ENCODE measurements at places on chromosomes 13 and 19.

- no peak for DNase-seq
Observed at GRCh38 chr19:33390101-33390907, 16.8 kb downstream of the CEBPG start.

- no peak for DNase-seq
Observed at GRCh38 chr13:51148223-51148951, 37.3 kb upstream of the C13orf42 start.

DNA sequence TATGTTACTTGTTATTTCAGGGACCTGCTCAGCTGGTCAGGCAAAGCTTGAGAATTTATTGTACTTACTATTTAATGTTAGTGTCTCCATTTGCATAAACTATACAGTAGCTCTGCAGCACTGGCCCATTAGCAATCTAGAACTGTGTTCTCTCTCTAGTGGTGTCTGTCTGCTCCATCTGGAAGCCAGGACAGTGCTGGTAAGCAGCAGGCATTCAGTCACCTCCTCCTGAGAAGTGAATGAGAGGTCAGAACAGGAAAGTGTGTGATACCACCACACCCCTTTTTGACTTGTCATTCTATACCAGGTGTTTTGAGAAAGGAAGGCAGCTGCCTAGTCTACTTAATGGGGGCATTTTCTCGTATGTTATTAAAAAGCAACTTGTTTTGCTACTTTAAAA is 3.9 kb downstream of the COG3 start:
- DNase-seq = no peak

GRCh38 chr19:41565379-41565720 is 10.6 kb upstream of the CEACAM21 start:
- no peak for DNase-seq

DNA sequence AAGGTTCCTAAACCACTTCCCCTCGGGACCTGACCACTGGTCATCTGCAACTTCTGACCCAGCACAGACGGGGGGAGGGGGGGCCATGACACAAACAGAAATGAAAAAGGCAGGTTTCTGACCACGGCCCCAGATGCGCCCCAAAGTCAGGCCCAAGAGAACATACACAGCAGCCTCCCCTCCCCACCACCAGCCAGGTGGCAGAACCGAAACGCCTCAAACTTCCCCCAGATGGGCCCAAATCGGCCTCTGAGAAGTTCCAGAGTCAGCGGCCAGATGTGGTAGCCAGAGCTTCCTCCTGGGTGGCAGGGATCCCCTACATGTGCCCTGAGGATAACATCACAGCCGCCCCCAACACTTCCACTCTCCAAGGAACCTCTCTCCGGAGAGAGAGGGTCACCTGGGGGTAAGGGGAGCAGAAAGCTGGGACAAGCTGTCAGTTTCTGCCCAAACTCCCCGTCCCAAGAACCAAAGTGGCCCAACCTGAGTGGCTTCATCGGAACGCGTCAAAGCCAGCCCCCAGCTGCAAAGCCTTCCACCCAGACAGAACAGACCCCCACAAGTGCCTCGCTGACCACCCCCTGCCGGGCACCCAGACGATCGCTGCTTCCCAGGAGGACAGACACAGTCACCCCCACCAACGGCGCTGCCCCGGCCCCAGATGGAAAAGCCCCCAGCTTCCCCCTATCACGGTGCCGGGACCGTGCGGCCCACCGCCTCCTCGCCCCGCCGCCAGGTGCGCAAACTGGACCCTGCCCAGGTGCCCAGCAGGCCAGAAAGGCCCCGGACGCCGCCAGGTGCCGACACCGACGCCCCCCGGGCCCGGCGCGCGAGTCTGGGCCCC is 800 bp downstream of the ELL start:
- DNase-seq = peak; percentile 55

DNA sequence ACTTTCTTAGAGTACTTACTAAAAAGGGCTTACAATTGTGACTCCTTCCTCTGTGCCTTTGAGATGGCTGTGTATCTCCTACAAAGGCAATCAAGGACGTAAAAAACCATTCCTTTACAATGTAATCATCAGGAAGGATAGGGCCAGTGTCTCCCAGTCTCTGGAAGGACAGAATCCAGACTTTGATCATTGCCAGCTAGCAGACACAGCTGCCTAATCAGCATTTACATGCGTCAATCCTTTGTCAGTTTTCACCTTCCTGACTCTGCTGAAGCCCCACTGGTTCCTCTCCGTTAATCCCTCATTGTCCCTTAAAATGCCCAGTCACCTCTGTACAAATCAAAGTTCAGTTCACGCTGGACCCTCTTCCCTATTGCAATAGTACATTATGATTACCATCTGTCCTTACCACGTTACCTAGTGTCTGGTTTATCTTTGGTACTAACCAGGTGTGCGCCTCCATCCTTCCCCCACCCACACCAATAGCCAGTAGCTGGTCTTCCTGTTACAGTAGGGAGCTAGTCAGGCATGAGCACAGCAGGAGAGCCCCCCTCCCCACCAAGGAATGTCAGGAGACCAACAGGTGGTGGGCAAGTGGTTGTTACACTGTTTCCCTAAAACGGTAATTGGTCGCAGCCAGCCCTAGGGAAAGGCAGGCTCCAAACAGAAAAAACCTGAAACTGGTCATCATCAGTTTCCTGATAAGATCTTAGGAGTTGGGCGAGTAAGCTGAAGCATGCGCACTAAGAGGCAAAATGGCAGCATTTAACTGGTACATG is 49.7 kb downstream of the TGDS start:
- DNase-seq = no peak

GRCh38 chr19:8680676-8681344 is 17.8 kb downstream of the ACTL9 start:
- DNase-seq = no peak

DNA sequence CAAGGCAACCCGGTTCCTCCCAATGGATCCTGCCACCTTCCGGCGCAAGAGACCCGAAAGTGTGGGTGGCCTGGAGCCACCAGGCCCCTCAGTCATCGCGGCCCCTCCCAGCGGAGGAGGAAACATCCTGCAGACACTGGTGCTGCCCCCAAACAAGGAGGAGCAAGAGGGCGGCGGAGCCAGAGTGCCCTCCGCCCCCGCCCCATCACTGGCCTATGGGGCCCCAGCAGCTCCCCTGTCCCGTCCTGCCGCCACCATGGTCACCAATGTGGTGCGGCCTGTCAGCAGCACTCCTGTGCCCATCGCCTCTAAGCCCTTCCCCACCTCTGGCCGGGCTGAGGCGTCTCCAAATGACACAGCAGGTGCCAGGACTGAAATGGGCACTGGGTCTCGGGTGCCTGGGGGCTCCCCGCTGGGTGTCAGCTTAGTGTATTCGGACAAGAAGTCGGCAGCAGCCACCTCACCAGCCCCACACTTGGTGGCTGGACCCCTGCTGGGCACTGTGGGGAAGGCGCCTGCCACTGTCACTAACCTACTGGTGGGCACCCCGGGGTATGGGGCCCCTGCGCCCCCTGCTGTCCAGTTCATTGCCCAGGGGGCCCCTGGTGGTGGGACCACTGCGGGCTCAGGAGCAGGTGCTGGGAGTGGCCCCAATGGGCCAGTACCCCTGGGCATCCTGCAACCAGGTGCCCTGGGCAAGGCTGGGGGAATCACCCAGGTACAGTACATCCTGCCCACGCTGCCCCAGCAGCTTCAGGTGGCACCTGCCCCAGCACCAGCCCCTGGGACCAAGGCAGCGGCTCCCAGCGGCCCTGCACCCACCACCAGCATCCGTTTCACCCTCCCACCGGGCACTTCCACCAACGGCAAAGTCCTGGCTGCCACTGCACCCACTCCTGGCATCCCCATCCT is 11.2 kb upstream of the PRR19 start:
- DNase-seq = peak; percentile 67

DNA sequence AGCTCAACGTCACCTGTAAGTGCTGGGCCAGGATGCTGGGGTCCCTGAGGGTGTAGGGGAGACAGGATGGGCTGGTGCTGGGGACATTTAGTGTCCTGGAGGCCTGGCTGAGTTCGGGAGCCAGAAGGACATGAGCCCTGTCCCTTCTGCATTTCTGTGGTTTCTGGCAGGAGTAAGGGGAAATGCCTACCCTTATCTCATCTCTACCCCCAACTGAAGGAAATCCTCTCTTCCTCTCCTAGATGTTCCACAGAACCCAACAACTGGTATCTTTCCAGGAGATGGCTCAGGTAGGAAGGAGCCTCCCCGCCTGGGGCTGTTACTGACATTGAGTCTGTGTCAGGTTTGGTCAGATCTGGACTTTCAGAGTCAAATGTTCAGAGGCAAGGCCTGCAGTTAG is 1.2 kb downstream of the CD33 start:
- no peak for DNase-seq

DNA sequence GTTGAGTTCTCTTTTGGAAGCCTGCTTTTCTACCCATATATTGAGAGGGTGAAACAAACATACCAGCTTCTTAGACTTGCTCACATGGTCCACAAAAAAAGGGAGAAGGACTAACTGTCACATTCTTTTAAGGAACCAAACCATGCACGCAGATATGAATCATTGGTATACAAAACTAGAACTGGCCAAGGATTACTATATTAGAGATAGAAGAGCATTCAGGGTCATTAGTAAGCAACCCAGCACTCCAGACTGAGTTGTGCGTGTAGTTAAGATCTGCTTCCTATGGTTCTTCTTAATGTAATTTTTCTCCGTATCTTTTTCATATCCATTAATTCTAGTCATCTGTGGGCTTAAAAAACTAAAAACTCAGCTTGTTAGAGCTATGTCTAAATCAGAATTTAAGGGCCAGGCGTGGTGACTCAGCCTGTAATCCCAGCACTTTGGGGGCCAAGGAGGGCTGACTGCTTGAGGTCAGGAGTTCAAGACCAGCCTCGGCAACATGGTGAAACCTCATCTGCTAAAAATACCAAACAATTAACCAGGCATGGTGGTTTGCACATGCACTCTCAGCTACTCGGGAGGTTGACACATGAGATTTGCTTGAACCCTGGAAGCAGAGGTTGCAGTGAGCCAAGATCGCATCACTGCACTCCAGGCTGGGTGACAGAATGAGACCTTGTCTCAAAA is 19.6 kb downstream of the ALG5 start:
- DNase-seq = peak; percentile 77

DNA sequence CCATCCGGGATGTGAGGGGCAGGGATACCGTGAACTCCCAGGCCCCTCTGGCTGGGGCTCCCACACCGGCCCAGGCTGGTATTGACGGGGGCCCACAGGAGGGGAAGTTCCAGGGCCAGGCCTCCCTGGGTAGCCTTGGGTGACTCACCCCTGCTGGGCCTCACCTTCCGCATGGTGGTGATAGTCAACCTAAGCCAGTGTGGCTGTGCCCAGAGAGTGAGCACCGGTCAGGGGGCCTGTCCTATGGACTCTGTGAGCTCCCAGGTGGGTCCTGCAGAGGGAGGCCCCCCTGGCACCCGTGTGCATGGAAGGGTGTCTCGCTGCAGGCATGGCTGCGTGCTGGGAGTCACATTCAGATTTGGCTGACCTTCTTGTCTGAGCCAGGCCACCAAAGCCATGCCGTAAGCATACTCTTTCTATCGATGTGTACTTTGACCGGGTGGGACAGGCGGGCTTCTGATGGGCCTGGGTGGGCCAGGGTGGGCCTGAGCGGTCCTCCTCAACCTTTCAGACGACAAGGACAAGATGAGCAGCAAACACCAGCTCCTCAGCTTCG is 27.6 kb downstream of the DHX34 start:
- DNase-seq = peak; percentile 25

DNA sequence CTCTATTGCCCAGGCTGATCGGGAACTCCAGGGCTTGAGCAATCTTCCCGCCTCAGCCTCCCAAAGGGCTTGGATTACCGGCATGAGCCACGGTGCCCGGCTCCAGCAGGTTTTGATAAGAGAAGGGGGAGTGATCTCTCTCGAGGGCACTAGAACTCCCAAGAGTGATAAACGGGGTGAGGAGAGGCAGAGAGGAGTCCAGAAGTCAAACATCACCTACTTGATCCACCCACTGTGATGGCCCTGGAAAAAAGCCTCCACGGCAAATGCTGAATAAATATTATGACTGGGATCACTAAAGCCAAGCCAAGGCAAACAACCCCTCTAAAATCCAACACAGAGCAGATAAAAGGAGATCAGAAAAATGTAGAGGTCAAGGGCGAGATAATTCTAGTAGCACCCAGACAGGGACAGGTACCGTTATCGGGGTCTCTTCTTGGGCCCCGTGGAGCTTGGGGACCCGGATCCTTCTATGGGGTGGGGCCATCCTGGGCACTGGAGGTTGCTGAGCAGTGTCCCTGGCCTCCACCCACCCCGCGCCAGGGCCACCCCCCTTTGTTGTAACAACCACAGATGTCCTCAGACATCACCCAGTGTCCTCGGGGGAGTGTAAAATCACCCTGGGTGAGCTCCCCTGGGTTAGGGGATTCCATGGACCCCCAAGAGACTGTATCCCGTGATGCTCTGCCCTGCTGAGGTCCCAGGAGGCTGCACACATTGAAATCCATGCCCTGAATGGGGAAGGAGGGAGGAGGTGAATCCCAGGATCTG is 3.7 kb upstream of the CREB3L3 start:
- DNase-seq = no peak

DNA sequence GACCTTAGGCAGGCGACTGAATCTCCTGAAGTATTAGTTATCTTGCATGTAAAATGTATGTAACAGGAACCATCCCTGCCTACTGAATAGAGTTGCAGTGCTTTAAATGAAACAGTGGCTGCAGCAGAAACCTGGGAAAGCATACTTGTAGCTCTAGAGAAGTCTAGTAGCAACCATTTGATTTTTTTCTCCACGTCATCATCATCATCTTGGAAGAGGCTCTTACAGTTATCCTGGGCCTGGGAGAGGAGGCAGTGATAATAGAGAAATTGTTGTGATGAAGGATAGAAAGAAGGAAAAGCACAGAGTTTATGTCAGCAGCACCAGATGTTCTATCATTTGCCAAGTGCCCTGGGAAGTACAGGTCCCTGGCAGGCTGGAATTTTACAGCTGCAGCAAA is 377.6 kb downstream of the ITGBL1 start:
- no peak for DNase-seq

DNA sequence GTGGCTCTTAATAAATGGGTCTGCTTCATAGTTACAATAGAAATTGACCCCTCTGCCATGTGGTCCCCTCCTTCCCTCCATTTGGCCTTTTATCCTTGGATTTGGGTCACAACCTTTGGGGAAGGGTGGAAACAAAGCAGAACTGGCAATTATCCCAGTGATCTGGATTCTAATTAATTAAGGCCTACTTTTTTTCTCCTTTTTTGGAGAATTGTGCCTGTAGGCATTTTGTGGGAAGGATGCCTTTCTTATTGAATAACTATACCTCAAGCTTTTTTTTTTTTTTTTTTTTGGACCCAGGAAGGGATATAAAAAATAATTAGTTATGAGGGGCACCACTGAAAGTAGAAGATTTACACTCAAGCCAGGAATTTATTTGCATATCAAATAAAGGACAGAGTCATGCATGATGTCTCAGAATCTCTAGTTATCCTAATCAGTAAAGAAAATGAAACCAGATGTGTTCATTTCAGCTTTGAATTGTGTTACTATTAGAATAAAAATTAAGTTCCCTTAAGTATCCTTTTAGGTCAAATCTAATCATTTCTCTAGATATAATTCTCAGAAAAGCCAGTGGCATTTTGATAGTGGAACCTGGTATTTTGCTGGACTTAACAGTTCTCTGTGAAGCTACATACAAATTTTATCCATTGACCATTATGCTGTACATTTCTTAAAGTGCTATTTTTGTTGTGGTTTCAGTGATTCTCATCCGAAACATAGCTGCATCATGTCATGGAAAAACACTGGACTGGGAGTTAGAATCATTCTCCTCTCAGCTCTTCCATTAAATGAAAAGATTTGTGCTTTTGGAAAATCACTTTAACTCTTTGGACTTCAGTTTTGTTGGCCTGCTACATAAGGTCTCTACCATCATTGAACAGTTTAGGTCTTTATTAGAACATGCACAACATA is 129.3 kb downstream of the KCNRG start:
- no peak for DNase-seq
